GM03348 (cell line): ENCODE measurements at places on chromosomes 7 and 10.

GRCh38 chr10:18185621-18186020 lies 45.4 kb downstream of the CACNB2 start:
- DNase-seq, result no peak

DNA sequence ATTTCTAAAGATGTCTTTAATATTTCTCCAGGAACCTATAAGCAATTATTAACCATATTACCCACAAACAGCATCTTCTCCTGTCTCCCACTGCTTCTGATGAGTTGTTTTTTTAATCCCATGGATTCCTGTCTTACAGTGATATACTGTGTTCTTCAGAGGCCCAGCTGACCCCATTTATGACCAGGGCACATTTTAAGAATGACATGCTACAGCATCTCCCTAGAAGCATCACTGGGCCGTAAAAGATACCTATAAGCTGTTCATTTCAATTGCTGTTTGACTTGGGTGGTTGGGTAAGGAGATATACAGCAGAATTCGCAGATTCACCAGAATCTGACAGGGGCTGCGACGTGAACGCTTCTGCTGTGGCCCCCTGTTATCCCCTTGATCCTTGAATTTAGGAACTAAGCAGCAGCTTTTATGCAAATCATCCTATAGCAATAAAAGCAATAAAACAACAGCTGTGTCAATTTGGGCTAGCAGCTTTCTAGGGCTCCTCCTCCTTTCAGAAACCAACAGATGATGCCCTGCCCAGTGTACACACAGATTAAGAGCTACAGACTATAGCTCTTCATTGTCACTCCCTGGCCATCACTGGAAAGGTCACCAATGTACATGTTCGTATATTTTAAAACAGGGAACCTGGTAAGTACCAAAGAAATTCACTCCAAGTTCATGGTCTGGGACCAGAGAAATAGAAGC lies 86.8 kb downstream of the CPEB3 start:
- DNase-seq, result no peak

DNA sequence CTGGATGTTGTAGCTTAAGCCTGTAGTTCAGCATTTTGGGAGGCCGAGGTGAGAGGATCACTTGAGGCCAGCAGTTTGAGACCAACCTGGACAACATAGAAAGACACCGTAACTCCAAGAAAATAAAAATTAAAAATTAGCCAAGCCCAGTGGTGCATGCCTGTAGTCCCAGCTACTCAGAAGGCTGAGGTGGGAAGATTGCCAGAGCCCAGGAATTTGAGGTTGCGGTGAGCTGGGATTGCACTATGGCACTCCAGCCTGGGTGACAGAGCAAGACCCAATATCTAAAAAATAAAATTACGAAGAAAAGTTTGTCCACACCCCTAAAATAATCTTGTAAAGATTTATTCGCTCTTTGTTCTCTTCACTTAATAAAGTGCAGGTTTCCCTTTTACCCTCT lies 951.0 kb downstream of the TYW1 start:
- no peak for DNase-seq

DNA sequence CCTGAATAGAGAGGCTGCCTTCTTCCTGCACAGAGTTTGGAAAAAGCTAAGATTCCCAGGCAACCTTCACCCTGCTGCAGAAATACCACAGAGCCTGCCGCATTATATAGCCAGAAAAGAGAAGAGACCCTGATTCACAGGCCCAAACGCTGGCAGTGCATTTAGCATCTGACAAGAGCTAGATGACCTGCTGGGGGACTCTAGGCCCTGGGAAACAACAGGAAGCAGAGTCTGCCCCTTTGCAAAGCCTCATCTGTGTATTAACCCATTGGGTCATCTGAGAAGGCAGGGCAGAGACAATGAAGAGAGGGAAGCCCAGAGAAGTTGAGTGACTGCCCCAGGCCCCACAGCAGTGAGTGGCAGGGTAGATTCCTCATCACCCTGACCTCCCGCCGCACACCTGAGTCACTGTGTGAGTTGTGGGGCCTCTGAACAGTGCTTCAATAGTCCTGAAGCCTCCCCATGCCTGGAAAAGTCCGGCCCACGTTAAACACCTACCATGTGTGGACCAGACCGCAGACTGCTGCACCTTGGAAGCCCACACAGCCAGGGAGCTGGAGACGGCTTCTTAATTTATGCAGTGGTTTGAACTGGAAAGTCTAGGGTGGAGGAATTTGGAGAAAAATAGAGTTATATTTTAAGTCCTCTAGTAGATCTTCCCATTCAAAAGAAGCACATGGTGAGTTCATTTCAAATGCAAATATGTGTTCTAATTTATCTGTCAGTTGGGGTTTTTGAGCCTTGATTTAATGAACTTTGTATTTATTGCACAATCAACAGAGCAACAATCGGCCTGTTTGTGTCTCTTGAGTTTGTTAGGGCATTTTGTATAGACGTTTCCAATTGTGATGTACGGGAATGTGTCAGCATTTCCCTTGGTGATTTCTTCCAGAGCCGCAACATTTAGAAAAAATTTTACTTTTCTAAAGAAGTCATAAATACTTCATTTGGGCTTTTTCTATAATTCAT lies 80.4 kb upstream of the GPR26 start:
- DNase-seq, result no peak

- DNase-seq, result peak; percentile 85
These were observed 2.1 kb downstream of the VIM start for GRCh38 chr10:17229967-17230682.

GRCh38 chr7:18518555-18518954 lies 23.0 kb downstream of the HDAC9 start:
- no peak for DNase-seq

DNA sequence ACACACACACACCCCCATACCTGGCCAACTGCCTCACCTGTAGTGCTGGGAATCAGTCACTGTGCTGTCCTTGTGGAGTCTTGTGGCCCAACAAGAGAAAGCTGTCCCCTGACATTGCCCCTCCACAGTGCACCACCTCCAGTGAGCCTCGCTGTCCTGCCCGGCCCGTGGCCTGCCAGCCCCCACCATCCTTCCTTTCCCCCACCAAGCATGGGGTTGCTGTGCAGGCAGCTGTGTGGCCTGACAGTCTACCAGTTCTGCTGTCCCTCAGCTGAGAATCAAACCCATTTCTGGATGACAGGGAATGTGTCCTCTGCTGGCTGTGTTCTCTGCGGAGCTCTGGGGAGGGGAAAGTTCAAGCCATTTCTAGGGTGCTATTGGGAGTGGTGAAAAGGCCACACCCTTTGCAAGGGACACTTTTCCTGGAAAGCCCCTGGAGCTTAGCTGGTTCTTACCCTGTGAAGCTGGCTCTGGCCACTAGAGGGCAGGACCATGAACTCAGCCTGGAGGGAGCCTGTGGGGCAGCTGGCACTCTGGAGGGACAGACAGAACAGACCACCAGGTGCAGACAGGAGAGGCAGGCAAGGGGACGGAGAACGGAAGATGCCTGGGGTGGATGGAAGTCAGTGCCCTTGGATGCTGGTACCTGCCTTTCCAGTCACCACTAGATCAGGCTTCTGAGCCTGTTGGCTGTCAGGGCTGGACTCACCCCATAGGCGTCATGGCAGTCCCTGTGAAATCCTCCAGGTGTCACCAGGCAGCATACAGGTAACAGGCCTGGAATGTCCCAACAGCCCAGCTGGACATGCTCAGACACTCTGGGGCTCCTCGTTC lies 10.5 kb upstream of the MTPAP start:
- DNase-seq, result peak; percentile 70

DNA sequence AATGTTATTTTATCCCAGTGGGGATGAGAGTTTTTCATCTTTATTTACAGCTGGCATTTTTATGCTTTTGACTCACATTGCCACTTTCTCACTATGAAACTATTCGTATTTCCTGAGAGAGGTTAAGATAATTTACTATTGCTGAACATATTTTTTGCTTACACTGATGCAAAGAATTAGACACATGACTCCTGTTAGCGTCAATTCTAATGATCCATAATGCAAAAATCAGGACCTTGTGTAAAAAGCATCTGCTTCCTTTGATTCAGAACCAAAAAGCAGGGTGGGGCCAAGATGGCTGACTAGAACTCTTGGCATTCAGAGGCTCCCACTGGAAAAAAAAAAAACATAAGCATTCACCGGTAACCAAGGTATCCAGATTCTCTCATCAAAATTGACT lies 464.8 kb downstream of the SEMA3D start:
- DNase-seq, result peak; percentile 28

- no peak for DNase-seq
These were observed 374.5 kb upstream of the FOXK1 start for GRCh38 chr7:4307316-4308204.

GRCh38 chr10:132739225-132739613 lies 46.7 kb downstream of the NKX6-2 start:
- DNase-seq, result no peak

DNA sequence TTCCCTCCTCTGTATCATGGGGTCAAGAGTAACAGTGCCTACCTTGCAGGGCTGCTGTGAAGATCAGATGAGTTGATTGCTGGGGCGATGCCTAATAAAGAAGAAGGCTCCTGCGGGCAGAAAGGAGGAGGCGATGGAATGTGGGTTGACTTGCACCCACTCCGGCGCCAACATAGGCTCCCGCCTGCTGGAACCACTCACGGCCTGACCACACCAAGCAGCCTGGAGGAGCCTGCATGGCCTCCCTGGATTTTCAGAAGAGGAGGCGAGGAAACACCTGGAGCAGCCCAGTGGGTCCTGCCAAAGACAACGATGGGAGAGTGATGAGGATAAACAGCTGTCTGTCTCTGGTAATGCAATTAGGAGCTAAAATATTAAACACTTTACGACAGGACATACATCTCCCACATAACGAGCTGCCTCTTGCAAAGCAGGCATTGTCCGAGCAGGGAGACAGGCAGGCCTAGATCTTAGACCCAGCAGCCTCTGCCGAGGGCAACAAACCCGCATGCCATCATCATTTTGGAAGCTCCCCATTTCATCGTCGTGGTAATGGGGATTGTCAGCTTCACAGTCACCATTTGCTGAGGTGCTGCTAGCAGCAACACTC lies 302.9 kb upstream of the ZMIZ1 start:
- DNase-seq, result no peak

- no peak for DNase-seq
These were observed 5.9 kb downstream of the SCART1 start for GRCh38 chr10:133459454-133460207.

- DNase-seq, result peak; percentile 55
These were observed 58.3 kb downstream of the SLC39A12 start for GRCh38 chr10:18010050-18010449.

GRCh38 chr10:22976534-22976933 lies 48.7 kb downstream of the ARMC3 start:
- DNase-seq, result no peak

DNA sequence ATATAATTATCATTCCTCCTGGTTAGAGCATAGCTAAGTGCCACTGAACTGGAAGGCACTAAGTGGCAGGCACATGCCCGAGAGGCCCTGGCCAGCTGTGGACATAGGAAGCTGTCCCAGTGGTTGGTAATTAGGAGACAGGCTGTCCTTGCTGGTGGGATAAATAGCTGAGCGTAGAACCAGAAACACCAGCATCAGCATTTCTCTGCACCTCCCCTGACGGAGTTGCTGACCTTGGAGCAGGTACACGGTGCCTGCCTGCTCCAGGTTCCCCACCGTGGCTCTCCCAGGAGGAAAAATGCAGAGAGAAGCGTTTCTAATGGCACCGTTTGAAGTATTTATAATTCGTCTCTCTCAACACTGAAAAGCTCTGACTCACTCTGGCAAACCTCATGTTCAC lies 5.6 kb upstream of the ABLIM1 start:
- no peak for DNase-seq

DNA sequence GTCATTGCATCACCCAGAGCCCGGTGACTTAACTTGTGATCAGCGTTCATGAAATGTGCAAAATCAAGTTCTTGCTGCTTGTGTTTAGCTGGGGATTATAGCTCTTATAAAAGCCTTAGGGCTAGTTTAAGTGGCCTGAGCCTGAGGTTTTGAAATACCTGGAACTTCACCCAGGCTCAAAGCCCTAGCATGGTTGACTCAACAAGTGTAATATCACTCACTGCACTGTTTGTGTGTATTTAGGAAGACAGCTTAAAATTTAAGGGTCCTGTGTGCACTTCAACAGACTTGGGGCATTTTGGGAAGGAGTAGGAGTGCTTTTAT lies 489.5 kb downstream of the GATA3 start:
- no peak for DNase-seq

DNA sequence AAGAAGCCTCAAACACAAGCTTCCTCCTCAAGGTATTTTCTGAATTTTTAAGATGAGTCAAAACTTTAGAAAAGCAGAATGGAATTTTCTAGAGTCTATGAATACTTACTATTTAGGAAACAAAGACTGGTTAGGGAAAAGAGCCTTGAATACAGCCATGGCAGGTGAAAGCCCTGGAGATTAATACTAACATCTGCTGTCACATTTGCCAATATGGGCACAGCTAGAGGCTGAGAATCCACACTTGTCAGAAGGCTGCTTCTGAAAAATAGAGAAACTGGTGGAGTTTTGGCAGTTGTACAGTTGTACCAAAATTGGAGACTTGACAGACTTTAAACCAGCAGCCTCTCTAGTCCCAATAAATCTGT lies 24.3 kb upstream of the CNNM1 start:
- DNase-seq, result no peak

DNA sequence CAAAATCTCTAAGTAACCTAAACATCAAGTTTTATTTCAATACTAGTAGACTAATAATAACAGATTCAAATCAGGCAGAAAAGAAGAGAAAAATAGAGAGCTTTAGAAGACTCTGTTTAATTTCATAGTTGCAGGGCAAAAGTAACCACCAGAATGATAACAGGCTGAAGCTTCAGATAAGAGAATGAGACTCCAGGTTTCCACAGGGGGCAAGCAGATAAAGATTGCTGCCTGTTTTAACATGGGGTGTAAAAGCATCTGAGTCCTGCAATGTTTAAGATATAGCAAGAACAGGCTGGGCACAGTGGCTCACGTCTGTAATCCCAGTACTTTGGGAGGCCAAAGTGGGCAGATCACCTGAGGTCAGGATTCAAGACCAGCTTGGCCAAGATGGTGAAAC lies 11.0 kb downstream of the CROT start:
- DNase-seq, result no peak

GRCh38 chr7:73903321-73904218 lies 42.6 kb downstream of the TMEM270 start:
- no peak for DNase-seq

DNA sequence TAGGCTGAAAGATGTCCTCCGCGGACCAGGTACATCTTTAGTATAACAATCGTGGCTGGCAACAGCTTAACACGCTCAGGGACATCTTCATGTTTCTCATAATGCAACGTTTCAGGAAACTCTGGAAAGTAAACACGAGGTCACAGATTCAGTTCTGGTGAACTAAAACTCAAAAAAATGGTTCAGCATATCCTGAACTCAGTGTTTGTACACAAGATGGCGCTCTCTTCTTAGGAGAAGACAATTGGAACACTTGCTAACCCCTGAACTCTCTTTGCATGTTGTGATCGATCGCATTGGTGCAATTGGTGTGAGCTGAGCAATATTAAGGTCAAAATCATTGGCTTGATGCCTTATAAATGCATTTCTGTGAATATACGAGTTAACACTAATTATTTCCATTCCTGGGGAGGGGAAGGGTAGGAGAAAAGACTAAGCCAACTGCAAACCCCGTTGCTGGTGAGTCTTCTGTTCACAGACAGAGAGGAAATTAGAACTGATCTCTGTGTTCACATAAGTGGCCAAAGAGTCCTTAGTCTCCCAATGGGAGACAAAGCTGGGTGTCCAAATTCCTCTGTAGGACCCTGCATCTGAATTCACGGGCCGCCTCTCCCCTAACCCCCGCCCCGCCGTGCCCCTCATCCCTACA lies 52.6 kb upstream of the FAM180A start:
- DNase-seq, result peak; percentile 86

GRCh38 chr10:110474017-110474416 lies 23.7 kb upstream of the DUSP5 start:
- no peak for DNase-seq
